SJSA1 (cell line): ENCODE measurements at places on chromosomes 6 and 20. TPM values are rescaled to one million over a fixed set of nuclear protein-coding genes. Genes with fewer than 3 reads are reported as not detected.

- no peak for DNase-seq
Observed at GRCh38 chr20:1390581-1391403, 2.1 kb downstream of the FKBP1A start.

GRCh38 chr6:118708744-118709143 lies 57.4 kb upstream of the CEP85L start:
- DNase-seq, result no peak

The USP49 gene
- total RNA-seq, result 1.0 and 2.3 TPM in 2 replicates

The LATS1 gene
- total RNA-seq, result 20.9 and 23.8 TPM in 2 replicates

The LTB gene
- total RNA-seq, result not detected in 2 replicates
